ENCODE measurements at places on chromosomes 6 and 20.

GRCh38 chr20:20480689-20481088, 112.8 kb downstream of the INSM1 start:
- DNase-seq, result no peak

- no peak for DNase-seq
Observed at GRCh38 chr6:1025821-1026220, 286.1 kb upstream of the FOXQ1 start.

DNA sequence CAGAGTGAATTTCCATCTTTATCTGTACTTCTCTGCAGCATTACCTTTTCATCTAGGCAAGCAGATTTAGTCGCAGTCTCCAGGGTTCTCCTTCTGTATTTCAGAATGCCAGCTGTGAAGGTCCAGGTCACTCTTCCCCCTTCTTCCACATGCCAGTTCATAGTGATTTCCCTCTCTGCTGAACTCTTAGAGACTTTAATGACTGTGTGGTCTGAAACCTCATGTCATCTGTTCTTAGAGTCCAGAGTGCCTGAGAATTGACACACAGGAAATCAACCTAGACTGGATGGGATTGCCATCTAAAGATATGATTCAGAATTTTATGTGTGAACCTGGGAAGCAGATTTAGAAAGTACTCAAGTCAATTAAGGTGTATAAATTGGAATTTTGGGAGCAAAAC, 248.1 kb downstream of the TPBG start:
- no peak for DNase-seq

- DNase-seq, result no peak
Observed at GRCh38 chr6:90989763-90990162, 402.9 kb upstream of the MAP3K7 start.

GRCh38 chr6:116022841-116023445, 37.7 kb downstream of the FRK start:
- DNase-seq, result no peak

DNA sequence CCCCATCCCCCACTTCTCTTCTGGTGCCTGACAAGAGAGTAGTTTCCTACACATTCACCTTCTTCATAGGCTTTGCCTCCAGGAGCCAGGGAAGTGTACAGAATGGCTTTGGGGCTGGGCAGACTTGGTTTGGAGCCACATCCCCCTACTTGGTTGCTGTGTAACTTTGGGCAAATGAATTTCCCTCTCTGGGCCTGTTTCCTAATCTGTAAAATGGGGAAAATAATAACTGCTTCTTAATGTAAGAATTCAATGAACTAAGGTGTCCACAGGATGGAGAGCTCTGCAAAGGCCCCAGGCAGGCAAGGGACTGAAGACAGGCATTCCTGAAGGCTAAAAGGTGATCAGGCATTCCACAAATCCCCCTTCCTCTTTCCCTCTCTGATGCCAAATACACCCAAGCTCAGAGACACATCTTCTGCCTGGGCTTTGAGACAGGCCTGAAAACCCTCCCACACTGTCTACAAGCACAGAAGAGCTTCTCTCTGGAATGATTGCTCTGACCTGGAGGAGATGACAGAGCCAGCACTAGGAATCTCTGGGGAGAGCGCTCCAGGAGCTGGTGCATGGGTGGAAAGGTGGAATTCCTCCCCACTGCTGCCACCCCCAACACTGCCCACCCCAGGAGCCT, 6.9 kb upstream of the C20orf203 start:
- DNase-seq, result no peak

DNA sequence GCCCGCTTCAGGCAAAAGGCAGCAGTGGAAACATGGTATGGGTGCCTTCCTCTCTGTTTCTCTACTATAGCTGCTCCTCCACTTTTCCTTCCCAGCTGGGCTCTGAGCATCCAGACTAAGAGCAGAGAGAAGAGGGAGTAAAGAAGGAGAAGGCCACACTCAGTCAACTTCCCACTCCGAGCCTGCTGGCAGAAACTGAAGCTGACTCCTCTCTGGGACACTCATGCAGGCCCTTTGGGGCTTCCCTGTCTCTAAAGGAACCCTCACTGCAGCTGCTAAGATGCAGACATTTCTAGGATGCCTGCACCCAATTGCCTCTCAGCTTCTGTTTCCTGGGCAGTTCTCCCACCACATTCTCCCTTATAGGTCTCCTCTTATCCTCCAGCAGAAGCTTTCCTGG, 88.9 kb downstream of the FRK start:
- DNase-seq, result no peak

DNA sequence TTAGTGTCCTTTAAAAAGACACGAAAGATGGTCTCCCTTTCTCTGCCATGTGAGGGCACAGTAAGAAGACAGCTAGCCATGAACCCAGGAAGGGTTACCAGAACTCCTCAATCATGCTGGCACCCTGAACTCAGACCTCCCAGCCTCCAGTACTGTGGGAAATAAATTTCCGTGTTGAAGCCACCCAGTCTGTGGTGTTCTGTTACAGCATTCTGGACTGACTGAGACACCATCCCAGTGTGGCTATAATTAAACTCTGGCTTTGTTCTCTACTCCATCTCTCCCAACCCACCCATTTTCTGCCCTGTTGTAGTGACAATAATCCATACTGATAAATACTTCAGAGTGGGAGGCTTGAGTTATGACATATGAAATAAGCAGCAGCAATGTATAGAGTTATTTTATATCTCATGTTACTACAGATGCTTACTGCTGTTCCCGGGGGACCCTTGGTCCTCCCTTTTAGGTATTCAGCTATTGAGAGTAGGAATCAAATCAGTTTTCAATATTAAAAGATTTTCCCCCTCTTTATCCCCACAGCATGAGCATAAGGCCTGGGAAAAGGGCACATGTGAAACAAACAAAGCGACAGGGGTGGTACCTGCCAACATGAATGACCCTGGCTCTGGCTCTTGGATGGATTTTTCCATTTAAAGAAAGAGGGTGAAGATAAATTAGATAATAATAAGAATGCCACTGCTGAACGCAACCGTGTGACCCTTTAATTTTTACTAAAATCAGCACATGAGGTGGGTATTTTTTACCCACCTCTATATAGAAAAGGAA, 224.3 kb upstream of the SLC35B3 start:
- no peak for DNase-seq

GRCh38 chr6:152356016-152356415, 281.1 kb downstream of the SYNE1 start:
- no peak for DNase-seq

GRCh38 chr6:4472969-4473642, 303.1 kb upstream of the CDYL start:
- no peak for DNase-seq

DNA sequence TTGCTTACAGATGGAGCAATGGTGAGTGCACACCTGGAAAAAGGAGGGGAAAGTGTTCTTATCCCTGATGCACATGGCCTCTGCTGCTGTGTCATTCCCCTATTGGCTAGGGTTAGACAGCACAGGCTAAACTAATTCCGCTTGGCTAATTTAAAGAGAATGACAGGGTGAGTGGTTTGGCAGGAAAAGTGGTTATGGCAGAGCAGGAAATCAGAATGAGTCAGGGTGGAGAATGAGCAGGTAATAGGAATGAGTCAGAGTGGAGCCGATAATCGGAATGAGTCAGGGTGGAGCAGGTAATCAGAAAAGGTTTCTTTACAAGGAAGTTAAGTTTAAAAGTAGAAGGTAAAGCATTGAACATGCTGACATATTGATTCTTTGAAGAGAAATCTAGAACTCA, 355.5 kb upstream of the HTR1E start:
- DNase-seq, result no peak

DNA sequence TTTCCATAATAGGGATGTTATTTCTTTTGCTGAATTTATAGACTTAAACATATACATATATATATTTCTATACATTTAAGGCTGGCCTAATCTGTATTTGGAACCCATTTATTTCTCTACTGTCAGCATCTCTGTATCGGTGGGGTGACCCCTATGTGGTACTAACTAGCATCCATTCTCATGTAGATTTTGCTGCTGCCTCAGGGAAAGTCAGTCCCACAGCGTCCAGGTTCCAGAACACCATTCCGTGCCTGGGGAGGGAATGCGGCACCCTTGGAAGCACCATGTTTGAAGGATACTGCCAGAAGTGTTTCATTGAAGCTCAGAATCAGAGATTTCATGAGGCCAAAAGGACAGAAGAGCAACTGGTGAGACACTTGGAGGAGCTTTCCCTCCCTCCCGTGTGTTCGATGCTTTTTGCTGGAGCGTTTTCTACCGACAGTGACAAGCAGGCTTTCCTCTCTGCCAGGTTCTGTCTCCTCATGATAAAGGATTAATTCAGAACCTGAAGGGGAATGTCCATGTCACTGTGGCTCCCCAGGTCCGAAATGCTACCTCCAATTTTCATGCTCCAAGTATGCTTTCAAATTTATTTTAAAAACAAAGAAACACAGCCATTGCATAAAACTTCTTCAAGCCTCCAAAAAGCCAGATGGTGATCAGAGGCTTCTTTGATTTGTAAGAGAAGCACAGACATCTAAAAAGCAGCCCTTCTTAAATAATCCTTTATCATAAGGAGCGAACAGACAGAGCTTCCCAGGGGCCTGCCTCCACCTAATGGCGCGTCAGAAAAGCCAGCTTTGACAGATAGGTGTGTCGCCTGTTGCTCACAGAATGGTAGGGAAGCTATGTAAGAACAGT, 13.1 kb downstream of the TNFAIP3 start:
- DNase-seq, result no peak

DNA sequence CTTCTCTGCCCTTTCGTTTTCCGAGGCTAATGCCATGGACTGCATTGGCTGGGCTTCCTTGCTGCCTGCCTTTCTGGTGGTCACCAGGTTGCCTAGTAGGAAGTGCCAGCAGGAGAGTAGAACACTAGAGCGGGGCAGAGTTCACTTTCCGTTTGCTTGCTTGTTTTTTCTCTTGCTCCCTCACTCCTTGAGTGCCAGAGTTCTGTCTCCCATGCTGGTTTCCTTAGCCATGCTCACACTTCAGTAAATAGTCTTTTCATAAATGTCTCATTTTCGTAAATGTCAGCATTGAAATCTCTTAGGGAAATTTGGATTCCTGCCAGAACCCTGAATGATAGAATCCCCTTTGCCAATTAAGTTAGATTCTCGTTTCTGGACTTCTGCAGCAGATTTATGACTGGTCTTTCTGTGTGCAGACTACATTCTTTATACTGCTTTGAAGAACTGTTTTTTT, 63.9 kb downstream of the FAM83B start:
- DNase-seq, result no peak

GRCh38 chr20:58575776-58576602, 60.8 kb upstream of the APCDD1L start:
- no peak for DNase-seq

DNA sequence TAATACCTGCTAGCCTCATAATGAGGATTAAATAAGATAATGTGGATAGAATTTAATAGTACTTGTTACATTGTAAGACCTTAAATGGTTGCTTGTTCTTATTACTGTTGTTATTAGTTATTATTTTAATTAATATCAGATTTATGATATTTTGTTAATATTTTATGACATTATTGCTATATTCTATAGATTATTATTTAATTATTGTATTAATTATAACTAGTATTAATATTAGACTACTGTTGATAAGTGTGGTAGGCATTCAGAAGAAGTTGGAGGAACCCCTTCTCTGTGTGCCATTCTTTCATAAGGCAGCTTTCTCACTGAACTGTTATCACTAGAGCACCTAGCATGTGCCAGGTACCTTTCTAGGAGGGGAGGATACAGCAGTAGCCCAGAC, 2.6 kb upstream of the NEDD9 start:
- no peak for DNase-seq

DNA sequence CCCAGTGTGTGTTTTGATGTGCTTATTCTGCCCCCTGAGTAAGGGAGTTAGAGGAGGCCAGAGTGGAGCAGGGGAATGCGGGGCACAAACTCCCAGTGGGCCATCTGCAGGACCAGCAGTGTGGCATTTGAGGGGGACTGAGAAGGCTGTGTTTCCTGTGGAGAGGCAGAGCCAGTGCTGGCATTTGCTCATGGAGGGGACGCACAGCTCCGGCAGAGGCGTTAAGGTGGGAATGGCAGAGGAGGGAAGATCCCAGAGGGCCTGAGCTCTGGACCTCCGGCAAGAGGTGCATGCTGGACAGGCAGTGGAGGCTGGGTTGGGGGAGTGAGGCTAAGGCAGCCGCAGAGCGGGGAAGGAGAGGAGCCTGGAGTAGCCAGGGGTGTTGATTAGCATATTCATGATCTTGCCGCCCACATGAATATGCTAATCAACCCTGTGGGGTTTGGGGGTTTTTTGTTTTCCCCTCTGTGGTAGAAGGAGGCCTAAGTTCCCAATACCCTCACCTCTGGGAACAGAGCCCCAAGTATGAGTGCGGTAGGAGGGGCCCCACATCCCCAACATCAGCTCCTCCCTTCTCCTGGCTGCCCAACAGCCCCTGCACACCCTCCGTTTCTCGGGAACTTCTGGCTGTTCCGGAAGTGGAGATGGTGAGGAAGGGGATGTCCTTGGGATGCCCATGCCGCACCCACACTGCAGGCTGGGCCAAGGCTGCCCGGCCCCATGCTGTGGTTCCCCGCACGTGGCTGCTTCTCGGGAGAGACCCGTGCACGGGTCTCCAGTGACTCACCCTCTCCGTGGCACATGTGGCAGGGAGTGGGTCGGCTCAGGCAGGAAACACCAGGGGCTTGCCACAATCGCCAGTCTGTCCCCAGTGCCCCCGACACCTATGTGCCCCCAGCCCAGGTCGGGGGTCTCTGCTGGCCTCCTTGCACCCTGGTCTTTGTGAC, 33.8 kb downstream of the DLGAP4 start:
- no peak for DNase-seq

DNA sequence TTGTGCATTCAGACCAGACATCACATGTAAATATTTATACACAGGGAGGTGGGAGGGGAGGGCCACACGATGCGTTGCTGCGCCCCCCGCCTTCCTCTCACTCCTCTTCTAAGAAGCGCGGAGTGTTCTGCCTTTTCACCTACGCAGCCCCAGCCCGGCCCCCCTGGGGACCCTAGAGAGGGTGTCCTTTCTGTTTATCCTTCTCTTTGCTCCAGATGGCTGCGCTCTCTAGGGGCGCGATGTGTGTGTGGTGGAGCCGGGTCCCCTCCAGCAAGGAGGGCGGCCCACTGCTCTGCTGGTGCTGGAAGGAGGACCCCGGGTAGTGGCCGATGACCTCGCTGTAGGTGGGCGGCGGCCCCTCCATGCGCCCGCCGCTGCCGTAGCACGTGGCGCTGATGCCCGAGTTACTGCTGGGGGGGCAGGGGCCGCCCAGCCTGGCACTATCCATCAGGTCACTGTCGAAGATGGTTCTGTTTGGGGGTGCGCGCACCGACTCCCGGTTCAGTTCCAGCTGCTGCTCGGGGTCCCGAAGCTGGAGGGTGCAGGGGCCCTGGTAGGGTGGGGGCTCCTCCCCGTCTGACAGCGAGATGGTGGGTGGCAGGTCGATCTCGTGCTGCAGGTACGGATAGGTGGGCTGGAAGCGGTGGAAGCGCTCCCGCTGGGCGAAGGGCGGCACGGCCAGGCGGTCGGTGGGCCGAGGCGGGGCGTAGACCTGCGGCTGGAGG, 31.8 kb upstream of the ZBP1 start:
- DNase-seq, result no peak

DNA sequence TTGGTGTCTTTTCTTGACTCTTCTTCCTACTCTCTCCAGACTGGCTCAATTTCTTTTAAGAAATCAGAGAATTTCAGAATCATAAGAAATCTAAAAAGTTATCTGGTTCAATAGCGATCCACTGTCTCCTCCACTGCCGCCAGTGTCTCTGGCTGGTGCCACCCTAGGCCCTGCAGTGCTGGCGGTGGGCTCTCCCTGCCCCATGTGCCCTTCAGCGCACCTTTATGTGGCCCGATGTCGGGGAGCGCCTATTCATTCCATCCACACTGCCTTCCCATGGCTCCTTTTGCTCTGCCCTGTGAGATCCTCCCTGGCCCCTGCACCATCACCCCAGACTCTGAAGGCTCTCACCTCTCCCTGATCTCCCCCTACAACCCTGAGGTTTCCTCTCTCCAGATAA, 62.8 kb downstream of the TBXT start:
- DNase-seq, result no peak

- no peak for DNase-seq
Observed at GRCh38 chr6:41630069-41630468, 8.2 kb upstream of the MDFI start.

Data from activated CD4-positive, alpha-beta T cell treated with anti-CD3 and anti-CD28 coated beads, Interleukin-2, Interleukin-6, amounts not matched to agents 100 ng/mL and 50 ng/mL, durations not matched to agents 16 hours and 8 hours (primary cell).